Bronchus fibroblast of lung (primary cell): ENCODE measurements at places on chromosomes 2 and 18. TPM values are rescaled to one million over a fixed set of nuclear protein-coding genes. Genes with fewer than 3 reads are reported as not detected.

The SLC23A3 gene
- 0.45 and 0.50 TPM in 2 replicates for total RNA-seq

The NETO1 gene
- total RNA-seq: 0.74 and 1.2 TPM in 2 replicates

The CNDP1 gene
- total RNA-seq: 0.15 TPM in 1 of 2 replicates, not detected in the other

The FBXO36 gene
- 3.7 and 4.2 TPM in 2 replicates for total RNA-seq

The ZBTB7C gene
- not detected in 2 replicates for total RNA-seq

The MAL gene
- not detected in 2 replicates for total RNA-seq

The LTBP1 gene
- 346 and 357 TPM in 2 replicates for total RNA-seq

The LOXHD1 gene
- total RNA-seq: not detected in 2 replicates

The ANKRD23 gene
- 0.84 and 0.89 TPM in 2 replicates for total RNA-seq

The ERLEC1 gene
- 72.3 and 72.8 TPM in 2 replicates for total RNA-seq

The CROCC2 gene
- total RNA-seq: not detected in 2 replicates

The CASP10 gene
- 1.3 and 1.5 TPM in 2 replicates for total RNA-seq

The TYMS gene
- total RNA-seq: 80.9 and 96.5 TPM in 2 replicates

The LRRTM4 gene
- not detected in 2 replicates for total RNA-seq
